ENCODE measurements at places on chromosomes 6 and 20. TPM values are rescaled to one million over a fixed set of nuclear protein-coding genes. Genes with fewer than 3 reads are reported as not detected.

- no peak for DNase-seq
Measured at GRCh38 chr6:161181121-161181520, 92.7 kb downstream of the AGPAT4 start.

The FOXC1 gene
- total RNA-seq = 94.3 TPM

- DNase-seq = no peak
Measured at GRCh38 chr6:31528307-31528777, 420 bp upstream of the MCCD1 start.

DNA sequence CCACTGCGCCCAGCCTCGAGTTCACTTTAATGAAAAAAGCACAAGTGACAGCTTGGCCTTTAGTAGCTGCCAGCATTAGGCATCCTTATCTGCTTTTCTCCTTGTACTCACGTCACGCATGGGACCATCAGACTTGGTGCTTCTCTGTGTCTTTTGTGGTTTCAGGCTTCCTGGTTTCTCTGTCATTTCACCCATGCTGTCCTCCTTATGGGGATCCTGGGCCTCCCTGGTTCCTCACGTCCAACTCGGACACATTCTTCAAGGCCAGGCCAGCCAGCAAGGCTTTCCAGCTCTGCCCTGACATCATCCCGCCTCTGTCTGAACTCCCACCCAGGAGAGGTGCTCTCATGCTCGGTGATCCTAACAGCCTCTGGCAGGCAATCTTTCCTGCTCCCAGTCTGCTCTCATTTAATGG is 83.2 kb downstream of the TIAM2 start:
- no peak for DNase-seq

DNA sequence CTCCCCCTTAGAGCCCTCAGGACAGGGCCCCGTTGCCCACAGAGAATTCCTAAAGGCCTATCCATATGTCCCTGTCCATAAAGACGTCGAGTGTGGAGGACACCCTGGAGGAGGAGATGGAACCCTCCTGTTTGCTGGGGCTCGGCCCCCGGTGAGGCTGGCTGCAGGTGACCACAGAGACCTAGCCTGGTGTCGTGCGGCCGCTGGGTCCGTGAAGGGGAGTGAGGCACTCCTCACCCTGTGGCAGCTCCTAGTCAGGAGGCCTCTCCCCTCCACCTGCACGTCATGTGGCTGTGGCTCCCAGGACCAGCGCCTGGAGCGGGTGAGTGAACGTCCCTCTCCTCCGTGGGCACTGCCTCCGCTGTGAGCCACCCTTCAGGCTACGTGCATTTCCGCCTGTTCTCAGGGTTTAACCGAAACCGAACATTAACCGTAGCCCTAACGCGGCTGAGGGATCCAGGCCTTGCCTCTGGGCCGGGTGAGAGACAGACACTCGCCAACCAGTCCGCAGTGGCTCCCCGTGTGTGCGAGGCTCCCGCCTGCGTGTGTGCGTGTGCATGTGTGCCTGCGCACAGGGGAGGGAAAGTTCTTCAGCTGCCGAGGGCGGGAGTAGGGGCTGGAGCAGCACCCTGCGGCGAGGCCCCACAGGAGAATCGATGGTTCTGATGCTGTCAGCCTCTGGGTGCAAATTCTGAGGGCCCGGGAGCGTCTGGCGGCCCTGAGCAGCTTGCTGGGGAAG is 5.9 kb upstream of the TCEA2 start:
- no peak for DNase-seq

- DNase-seq = no peak
Measured at GRCh38 chr6:154751011-154751800, 18.0 kb downstream of the SCAF8 start.

Data from NCI-H460 (cell line).